A549 (cell line): ENCODE measurements at places on chromosomes 2 and 18.

- no peak for DNase-seq
These were observed 46.9 kb downstream of the TTC32 start for GRCh38 chr2:19854596-19855541.

GRCh38 chr2:66957198-66957597 lies 439.9 kb upstream of the ETAA1 start:
- DNase-seq, result no peak

- no peak for DNase-seq
These were observed 322.2 kb downstream of the IRS1 start for GRCh38 chr2:226477221-226478108.

GRCh38 chr2:195535911-195536522 lies 121.0 kb upstream of the SLC39A10 start:
- no peak for DNase-seq

DNA sequence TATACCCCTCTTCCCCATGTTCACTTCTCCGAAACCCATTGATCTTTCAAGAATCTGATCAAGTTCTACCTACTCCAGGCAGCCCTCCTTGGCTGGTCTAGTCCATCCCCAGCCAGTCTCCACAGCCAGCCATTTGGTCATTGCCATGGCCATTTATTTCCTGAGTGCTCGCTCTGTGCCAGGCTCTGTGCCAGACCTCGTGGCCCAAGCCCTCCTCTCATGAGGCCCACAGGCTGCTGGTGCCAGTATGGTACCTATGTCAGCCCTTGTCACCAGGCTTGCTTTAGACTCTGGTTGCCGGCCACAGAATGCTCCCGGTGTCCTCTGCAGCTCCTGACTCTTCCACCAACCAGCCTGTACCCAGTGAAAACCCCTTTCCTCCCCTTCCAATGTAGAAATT lies 78.8 kb downstream of the CELF4 start:
- no peak for DNase-seq

GRCh38 chr2:144983107-144983506 lies 463.2 kb upstream of the ZEB2 start:
- no peak for DNase-seq

GRCh38 chr2:151040039-151040438 lies 221.6 kb downstream of the RBM43 start:
- no peak for DNase-seq
